Stimulated activated CD4-positive, alpha-beta T cell treated with anti-CD3 and anti-CD28 coated beads, Interleukin-1b, Interleukin-23, amount 100 ng/mL, for 24 hours (primary cell): ENCODE measurements at places on chromosomes 16 and 17.

GRCh38 chr16:19071811-19072777 is 4.7 kb downstream of the COQ7 start:
- DNase-seq, result no peak

GRCh38 chr17:78940708-78941107 is 15.5 kb upstream of the TIMP2 start:
- DNase-seq, result no peak

DNA sequence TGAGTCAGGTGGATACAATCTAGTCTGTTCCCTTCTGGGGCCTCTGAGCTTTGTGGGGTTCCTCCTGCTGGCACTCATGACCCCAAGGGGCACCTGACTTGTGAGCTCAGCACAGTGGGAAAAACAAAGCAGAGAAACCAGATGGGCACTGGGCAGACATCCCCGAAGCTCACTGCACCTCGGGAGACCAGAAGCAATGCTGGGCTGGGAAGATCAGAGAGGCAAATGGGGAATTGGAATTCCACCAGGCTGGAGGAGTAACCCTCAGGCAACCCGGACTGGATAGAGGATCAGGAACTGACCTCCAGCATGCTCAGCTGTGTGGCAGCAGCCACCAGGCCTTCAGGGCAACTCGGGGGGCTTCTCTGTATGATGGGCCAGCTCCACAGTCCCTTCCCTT is 50.3 kb downstream of the ABCC12 start:
- no peak for DNase-seq

- no peak for DNase-seq
These were observed 30.1 kb downstream of the QPRT start for GRCh38 chr16:29708917-29709600.

DNA sequence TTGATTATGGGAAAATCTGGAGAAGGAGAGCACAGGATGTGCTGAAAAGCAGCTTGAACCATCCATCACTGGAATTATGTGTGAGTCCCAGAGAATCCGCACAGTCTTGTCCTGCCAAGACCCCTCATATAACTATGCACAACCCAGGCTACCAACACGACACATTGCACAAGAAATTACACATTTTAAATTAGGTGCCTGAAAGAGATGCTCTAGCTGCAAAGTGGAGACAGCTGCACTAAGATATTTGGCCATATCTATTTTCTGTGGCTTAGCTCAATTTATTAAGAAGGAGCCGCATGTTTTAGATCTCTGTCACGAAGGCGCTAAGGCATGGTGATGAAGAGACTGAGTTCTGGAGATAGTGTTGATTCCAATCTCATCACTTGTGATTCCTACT is 1308.4 kb downstream of the CDH8 start:
- DNase-seq, result no peak

GRCh38 chr17:4098521-4099209 is 44.2 kb downstream of the ZZEF1 start:
- DNase-seq, result no peak

- no peak for DNase-seq
These were observed 24.9 kb downstream of the ZC3H18 start for GRCh38 chr16:88595101-88595500.

GRCh38 chr17:49890852-49891251 is 43.0 kb upstream of the TAC4 start:
- DNase-seq, result no peak

DNA sequence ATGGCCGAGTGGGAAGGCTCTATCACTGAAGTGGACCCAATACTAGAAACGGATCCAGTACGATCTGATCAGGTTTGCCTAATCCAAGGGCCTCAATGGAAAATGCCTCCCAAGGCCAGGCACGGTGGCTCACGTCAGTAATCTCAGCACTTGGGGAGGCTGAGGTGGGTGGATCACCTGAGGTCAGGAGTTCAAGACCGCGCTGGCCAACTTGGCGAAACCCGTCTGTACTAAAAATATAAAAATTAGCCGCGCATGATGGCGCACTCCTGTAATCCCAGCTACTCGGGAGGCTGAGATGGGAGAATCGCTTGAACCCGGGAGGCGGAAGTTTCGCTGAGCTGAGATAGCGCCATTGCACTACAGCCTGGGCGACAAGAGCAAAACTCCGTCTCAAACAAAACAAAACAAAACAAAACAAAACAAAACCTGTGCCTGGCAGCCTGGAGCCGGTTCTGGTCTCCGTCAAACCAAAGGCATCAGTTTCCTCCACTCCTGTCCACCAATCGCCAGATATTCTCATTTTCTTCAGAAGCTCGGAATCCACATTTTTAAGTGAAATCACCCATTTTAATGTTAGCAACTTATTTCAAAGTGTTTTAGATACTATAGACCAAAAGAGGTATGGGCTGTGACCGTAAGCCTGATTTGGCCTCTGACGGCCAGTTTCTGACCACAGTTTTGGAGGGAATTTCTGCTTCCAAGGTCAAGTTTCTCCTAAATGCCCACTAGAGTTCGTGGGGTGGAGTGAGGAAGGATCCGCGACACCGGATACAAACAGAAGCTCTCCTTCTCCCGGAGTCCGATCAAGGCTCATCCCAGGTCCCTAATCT is 664 bp downstream of the NQO1 start:
- no peak for DNase-seq

- no peak for DNase-seq
These were observed 60.1 kb upstream of the WSB1 start for GRCh38 chr17:27233776-27234175.

DNA sequence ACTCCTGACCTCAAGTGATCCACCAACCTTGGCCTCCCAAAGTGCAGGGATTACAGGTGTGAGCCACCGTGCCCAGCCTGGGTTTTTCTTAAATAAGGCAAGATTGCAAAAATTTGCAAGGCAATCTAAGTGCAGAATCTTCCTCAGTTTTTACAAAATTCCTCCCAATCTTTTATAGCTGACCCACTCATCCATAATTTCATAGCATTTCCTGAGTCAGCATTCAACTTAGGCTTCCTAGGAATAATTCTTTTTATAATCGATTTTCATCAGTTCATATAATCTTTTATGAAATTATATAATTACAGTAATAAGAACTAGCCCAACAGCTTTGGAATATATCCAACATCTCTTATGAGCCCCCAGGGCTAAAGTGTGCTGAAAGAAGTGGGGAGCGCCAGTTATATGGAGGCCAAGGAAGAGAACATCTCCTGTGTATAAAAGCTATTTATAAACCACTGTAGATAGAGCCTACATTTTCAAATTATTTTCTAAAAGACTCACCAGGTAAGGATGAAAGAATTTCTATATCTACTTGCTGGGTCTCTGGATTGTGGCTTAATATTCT is 14.8 kb downstream of the COIL start:
- DNase-seq, result no peak

GRCh38 chr17:52505601-52506000 is 347.1 kb upstream of the CA10 start:
- DNase-seq, result no peak

DNA sequence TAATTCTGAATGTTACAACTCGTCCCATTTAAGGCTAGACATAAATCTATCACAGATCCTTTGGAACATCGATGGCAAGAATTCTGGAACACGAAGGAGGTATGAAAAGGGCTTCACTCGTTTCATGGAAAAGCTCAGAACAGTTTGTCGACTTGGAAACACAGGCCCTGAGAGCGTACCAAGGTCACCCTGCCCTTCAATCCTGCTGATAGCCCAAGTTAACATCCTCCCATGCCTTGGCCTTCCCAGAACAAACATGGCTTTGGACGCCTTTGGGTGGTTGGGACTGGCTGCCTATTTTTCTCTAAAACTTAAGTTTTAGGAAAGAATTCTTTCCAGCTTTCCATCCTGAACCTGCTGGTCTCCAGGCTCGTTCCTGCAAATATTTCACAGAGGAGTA is 396.1 kb downstream of the MAF start:
- DNase-seq, result no peak

DNA sequence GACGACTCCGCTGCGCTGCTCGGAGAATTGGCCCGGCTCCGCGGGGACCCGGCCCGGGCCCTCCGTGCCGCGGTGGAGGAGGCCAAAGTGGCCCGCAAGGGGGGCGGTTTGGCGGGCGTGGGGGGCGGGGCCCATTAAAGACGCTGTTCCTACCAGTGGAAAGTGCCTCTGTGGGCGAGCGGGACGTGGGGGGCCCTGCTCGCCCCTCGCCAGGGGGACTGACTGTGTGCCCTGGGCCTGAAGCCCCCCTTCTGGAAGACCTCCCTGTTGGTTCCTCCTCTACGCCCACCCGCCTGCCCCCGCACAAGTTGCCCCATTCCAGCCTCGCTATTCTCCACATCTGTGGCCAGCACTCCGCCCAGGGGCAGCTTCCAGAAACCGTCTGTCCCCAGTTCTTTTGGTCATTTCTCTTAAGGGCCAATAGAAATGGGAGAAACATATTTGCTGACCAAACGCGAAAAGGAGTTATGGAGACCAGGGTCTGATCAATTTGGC is 1.9 kb upstream of the FGF11 start:
- no peak for DNase-seq

DNA sequence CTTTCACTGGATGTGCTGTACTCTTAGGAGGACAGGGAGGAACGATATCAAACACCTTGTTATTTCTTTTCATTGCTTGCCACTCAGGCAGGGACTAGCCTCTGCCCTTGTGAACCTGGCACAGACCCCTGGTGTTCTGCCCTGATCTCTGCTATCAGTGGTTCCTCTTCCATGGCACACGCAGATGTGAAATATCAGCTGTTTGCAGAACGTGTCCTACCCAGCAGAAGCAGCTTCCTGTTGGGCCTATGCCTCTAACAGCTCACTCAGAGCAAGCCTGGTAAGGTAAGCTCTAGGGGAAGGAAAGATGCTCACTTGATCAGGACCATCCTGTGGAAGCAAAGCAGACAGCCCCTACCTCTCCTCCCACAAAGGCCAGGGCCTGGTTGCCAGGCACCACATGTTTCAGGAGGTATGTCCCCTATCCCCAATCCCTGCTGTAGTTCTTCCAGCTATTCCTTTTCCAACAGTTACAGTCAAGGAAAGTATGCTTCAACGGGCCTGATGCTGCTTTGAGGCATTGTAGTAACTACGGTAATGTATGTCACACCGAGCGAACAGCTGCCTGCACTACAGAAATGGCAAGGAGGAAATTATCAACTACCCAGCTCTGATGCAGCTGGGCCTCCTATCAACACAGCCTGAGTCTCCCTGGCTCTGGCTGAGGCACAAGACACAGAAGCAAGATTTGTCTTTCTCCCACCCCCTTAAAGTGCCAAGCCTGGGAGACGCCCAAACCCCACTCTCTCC is 41.3 kb upstream of the GFOD2 start:
- DNase-seq, result no peak

GRCh38 chr17:40306395-40306794 is 2.6 kb upstream of the RARA start:
- no peak for DNase-seq

GRCh38 chr17:70136131-70136530 is 33.2 kb upstream of the KCNJ2 start:
- no peak for DNase-seq

- DNase-seq, result no peak
These were observed 451.5 kb downstream of the TOX3 start for GRCh38 chr16:52095471-52095870.

DNA sequence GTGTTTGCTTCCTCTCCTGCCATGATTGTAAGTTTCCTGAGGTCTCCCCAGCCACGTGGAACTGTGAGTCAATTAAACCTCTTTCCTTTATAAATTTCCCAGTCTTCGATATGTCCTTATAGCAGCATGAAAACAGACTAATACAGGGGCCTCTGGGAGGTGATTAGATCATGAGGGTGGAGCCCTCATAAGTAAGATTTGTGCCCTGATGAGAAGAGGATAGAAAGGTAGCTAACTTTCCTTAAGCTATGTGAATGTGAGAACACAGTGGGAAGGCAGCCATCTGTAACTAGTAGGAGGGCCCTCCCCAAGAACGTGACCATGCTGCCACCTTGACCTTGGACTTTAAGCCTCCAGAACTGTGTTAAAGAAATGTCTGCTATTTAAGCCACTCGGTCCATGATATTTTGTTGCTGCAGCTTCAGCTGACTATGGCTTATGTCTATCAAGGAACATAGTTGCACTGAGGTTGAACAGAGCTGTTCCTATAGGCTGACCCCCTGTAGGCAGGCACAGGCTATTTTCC is 30.7 kb downstream of the WWOX start:
- DNase-seq, result no peak

GRCh38 chr17:6071528-6072065 is 1.4 kb downstream of the WSCD1 start:
- DNase-seq, result no peak

DNA sequence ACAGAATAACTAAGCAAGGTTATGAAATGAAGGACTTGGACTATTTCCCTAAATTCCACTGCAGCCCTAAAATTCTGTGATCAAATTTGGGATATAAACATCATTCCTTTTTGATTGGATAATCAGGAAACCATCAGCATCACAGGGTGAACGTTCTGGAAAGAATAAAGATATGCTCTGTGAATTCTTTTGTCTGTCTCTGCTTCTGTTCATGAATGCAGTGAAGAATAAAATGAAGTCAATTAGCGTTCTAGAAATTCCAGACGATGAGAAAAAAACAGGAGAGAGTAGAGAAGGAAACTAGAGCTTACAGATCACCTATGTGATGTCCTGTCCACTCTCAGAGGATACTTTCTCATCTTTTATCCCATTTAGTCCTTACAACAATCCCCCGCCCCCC is 295.1 kb upstream of the SOX9 start:
- DNase-seq, result no peak

GRCh38 chr17:41211845-41212466 is 14.5 kb upstream of the KRTAP9-2 start:
- no peak for DNase-seq

DNA sequence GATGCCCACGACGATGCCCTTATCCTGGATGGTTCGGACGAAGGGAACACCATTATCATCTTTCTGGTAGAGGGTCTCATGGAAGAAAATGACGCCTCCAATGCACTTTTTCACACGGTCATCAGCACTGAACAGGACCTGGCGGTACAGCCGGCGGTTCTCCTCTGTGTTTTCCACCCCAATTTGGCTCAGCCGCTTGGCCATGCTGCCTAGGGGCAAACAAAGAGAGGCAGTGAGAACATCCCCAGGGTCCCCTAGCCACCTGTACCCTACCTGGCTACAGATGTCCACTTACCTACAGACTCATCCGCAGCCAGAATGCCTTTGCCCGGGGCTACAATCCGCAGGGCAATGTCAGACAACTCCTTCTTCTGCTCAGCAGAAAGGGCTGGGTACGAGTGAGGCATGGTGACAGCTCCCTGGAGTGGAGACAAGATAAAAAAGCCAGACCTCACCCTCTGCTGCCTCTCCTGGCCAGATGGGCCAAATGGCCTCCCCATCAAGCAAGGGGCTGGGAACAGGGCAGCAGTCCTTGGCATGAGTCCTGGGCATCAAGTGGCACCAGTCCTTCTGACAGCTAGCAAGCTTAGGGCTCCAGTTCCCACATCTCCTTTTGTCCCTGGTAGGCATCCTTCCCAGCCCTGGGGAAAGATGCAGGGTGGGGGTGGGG is 1.4 kb downstream of the ALDOC start:
- DNase-seq, result no peak

GRCh38 chr17:35433075-35433894 is 985 bp upstream of the SLFN12 start:
- DNase-seq, result peak; percentile 66

DNA sequence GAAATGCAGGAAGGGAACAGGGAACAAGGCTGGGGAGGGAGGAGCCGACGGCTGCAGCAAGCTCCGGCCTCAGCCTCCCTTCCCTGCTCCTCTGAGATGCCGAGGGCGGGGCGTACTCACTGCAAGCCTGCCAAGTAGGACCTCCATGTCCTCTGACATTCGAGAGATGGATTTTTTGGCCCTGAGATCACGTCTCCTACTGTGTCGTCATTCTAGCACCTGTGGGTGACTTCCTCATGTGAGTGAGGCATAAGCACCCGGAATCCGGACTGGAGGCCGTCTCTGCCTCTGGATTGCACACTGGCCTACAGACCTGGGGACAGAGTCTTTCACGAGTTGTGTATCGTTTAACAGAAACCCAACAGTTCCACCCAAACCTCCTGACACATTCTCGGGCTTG is 14.5 kb downstream of the MRM3 start:
- DNase-seq, result no peak
